Renal pelvis (tissue), 12 donors: ENCODE measurements at places on chromosomes 6 and 20. TPM values are rescaled to one million over a fixed set of nuclear protein-coding genes. Genes with fewer than 3 reads are reported as not detected.
A peak's percentile ranks its signal among the peaks of the same experiment; 100 is the strongest.

Gene EPB41L1
- polyA plus RNA-seq: 65.6 TPM

Gene VSX1
- polyA plus RNA-seq: not detected

Gene VNN1
- 0.14 TPM for polyA plus RNA-seq

Gene ABHD16B
- not detected for polyA plus RNA-seq

DNA sequence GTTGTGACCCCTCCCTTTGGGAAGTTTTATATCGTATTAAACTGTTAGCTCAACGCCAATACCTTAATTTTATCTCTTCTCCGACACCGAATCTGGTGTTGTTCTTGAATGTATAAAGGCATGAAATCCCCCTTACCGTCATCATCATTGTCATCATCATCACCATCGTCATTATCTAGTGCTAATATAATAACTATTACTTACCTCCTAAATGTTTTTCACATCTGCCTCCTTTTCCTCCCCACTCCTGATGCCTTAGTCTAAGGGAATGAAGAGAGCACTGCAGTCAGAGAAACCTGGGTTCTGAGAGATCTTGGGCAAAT lies 677 bp upstream of the ZBTB24 start:
- no peak for DNase-seq

DNA sequence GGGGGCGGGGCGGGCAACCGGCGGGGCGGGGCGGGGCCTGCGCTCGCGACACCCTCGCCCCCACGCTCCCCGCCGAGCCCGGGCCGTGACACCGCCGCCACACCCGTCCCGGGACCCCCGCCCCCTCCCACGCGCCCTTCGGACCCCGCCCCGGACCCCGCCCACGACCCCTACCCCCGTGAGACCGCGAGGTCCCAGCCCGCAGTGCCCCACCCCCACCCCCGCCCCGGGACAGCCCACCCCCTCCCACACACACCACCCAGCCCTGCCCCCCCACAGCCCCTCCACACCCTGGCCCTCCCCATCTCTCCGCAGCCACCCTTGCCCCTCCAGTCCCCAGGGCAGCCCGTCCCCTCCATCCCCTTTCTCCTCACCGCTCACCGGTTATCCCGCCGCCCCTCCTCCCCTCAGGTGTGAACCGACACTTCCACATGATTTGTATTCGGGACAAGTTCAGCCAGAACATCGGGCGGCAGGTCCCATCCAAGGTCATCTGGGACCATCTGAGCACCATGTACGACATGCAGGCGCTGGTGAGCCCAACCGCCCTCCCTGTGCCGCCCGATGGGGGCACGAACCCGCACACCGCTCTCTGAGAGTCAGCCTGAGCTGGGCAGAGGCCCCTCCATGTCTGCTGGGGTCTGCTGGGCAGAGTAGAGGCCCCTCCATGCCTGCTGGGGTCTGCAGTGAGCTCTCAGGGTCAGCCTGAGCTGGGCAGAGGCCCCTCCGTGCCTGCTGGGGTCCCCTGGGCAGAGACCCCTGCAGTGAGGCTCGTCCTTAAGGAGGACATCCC lies 622 bp downstream of the MRGBP start:
- DNase-seq: no peak

DNA sequence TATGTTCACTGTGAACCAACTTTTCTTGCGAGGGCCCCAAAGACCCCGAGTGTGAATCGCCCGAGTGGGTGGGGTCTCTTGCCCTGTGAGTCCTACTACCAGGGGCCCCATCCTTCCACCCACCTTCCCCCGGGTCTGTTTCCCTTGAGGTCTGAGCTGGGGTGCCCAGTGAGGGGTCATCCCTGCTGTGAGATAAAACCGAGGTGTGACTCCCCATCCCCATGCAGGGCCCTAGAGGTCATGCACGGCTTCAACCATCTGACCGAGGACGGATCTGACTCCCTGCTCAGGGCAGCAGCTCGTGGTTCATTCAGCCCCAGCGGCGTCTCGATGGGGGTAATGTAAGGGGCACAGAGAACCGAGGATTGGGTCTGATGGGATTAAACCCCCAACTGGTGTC lies 103.1 kb upstream of the SULF2 start:
- no peak for DNase-seq

GRCh38 chr6:136526937-136527336 lies 23.3 kb downstream of the MAP7 start:
- no peak for DNase-seq

- no peak for DNase-seq
Observed at GRCh38 chr20:45361793-45362192, 1.2 kb upstream of the SYS1 start.

DNA sequence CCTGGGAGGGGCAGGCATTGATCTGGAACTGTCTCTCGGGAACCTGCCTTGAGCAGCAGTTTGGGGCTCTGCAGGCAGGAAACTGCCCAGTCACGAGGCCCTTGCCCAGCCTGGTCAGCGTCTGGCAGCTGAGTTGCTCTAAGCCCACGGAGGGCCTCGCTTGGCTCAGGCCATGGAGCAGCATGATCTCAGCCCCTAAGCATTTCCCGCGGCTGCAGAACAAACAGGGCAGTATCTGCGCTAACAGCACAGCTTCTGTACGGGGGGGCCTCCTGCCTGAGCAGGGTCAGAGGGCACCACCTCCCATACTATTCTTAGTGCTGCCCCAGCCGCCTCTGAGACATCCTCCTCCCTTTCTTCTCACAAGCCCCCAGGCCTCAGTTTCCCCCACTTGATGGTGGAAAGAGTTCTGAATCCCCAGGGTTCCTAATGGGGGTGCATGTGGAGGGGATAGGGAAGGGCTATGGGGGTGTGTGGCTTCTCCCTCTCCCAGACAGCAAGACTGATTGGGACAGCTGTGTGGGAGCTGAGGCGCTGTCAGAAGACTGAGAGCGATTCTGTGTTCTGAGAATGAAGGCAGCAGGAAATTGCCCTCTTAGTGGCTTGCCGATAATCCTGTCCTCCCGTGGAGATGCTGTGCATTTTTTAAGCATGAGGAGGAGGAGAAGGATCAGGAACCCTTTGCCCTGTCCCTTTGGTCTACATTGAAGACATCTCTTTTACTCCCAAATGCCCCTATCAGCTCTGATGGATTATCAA lies 46.4 kb downstream of the MOCS1 start:
- peak; percentile 39 for DNase-seq

DNA sequence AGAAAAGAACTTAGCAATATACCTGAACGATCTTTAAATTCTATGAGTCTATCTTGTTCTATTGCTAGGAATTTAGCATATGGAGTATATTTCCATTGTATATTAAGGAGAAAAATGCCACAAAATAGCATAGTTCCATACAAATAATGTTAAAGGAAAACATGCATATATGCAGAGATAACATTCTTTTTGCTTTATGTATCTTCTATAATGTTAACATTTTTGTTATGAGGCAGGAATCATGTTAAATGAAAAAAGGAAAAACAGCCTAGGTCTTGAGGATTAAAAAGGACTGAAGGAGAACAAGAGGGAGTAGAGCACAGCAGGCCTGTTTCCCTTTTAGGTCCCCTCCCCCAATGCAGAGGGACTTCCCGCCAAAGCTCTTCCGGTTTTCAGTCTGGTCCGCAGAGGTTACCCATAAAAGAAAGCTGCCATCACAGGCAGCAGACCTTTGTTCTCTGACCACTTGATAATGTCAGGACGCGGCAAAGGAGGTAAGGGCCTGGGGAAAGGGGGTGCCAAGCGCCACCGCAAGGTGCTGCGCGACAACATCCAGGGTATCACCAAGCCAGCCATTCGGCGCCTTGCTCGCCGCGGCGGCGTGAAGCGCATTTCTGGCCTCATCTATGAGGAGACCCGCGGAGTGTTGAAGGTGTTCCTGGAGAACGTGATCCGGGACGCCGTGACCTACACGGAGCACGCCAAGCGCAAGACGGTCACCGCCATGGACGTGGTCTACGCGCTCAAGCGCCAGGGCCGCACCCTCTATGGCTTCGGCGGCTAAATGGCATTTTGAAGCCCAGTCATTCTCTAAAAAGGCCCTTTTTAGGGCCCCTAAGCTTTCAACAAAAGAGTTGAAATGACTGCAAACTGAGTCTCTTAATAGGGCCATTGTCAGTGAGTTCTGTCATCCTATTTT lies 108.4 kb upstream of the PRSS16 start:
- DNase-seq: peak; percentile 90

GRCh38 chr6:82570083-82570482 lies 206.5 kb downstream of the TPBG start:
- no peak for DNase-seq

DNA sequence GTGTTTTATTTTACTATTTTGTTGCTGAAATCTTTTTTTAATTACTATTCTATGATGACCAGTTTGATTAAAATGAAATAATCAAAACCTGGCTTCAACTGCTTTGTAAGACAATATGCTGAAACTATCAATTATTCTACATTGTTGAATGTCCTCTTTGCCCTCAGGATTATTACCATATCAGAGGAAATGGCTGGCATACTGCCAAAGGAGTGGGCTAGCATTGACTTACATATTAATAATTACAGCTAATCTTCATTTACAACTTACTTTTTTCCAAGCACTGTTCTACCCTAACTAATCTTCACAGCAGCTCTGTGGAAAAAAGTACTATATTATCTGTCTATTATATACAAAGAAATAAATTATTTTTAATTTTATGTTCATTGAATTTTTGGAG lies 560.5 kb downstream of the BCKDHB start:
- no peak for DNase-seq

DNA sequence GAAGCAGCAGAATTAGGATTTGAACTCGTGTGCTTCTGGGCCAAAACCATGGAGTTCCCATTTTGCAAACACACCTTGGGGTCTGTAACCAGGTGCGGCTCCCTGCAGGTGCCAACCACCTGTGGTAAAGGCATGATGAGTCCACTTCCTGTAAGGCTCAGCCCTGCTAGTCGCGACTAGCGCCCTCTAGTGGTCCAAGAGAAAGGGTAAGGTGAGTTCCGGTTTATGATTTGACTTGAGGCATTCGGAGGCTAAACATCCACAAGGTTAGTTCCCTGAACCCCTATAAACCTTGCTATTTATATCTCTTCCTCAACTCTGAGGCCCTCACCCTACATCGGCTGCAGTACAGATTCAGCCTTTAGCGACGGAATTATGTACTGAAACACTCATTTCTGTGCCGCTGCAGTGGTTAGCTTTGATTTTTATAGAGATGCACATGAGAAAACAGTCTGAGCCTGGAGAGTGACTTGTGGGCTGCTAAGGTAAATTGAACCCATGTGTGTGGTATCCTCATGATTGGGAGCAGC lies 173.4 kb downstream of the PLCB1 start:
- DNase-seq: no peak

DNA sequence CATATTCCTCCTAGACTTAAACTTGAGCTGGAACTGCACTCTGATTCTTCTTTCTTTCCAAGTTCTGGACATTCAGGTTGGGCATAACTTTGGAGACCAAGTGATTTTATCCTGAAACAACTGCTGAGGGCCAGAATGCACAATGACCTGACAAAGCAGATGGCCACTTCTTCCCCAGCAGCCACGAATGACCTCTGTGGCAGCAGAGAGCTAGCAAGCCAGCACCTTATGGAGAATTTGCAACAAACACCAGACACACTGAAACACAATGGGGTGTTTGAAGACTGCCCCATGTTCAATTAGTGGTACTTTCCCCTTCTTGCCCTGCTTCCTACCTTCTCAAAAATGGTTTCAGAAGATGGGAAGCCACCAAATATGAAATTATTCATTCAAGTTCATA lies 4.2 kb upstream of the TENT5A start:
- DNase-seq: no peak

GRCh38 chr6:5996714-5997419 lies 9.9 kb downstream of the NRN1 start:
- no peak for DNase-seq

DNA sequence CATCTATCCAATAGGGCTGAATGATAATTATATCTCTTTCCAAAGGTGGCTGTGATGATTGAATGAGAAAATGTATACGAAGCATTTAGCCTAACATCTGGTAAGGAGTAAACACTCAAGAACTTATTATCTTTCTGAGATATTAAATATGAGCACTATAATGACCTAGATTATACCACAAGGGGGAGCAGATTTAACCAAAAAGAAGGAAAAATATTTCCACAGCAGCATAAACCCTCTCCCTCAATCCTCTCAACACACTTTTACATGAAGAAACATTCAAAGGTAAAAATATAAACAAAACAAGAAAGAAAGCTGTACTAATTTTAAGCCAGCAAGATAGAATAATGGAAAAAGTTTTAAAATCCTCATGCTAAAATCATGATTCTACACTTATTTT lies 68.4 kb downstream of the SHPRH start:
- DNase-seq: no peak
